ENCODE measurements at places on chromosomes 4 and X.
A peak's percentile ranks its signal among the peaks of the same experiment; 100 is the strongest.

- DNase-seq, result peak; percentile 88
Observed at GRCh38 chr4:88017516-88018297, 10.3 kb downstream of the PKD2 start.

DNA sequence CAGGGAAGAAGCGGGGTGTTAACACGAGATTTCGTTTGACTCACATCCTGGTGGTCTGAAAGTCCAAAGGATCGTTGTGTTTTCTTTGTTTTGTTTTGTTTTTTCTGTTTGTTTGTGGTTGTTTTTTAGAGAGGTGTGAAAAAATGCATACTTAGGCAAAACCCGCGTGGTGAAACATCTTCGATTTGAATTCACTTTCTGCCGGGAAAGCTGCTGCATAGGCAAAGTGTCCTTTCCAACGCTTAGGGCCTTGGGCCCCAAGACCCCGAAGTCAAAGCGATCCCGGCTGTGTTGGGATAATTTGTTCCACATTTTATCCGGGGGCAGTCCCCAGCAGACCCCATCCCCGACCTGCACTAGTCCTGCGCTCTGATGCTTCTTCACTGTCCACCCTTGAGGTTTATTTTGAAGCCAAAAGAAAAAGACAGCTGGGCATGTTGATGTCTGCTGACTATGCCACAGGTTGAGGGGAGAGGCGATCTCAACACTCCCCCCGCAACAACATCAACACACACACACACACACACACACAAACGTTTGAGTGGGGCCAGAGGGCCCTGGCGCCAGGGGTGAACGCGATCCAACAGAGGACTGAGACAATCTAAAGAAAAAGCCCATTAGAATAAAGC is 2.0 kb downstream of the MSX1 start:
- DNase-seq, result no peak

GRCh38 chrX:87064502-87064901 is 453.1 kb upstream of the KLHL4 start:
- DNase-seq, result no peak

- DNase-seq, result peak; percentile 5
Observed at GRCh38 chr4:182863501-182863900, 53.7 kb downstream of the DCTD start.

DNA sequence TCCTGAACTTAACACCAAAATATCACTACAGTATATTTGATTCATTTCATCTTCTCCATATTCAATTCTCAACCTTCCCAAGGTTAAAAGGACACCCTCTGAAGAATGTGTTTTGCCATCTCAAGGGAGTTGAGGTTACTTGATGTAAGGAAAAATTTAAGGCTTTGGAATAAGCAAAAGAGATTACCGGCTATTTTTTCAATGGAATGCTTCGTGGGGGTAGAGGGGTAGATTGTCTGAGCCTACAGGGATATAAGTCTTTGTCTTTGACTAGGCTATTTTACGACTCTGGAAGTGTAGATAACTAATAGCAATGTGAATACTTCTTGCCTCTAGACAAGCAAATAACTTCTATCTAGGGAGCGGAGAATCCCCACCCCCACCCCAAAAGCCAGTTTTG is 78.2 kb downstream of the BCOR start:
- DNase-seq, result no peak

- peak; percentile 42 for DNase-seq
Observed at GRCh38 chr4:1178300-1179088, 6.1 kb upstream of the SPON2 start.

- DNase-seq, result no peak
Observed at GRCh38 chr4:8488791-8489369, 48.3 kb downstream of the TRMT44 start.

DNA sequence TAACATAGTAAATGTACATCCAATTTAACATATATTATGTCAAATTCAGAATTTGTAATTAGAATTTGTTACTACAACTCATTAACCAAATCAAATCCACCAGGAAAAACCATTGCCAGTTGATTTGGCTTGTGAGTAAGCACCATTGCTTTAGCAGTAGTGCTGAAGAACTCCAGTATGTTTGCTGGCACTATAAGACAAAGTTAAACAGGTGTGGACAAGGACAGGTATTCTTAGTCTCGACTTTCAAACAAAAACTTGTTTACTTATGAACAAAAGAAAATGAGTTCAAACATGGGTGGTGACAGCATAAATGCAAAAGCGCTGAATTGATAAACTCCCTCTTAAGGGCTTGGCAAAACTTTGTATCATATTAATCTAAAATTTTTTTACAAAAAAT is 1.3 kb upstream of the ADH7 start:
- peak; percentile 65 for DNase-seq

GRCh38 chr4:39004758-39005157 is 27.5 kb downstream of the TMEM156 start:
- DNase-seq, result no peak

GRCh38 chrX:68252664-68253063 is 180.6 kb downstream of the OPHN1 start:
- DNase-seq, result no peak

GRCh38 chrX:150161193-150161592 is 201.9 kb upstream of the MAMLD1 start:
- DNase-seq, result no peak

GRCh38 chr4:153804722-153805121 is 15.8 kb upstream of the SFRP2 start:
- DNase-seq, result no peak

Data from epithelial cell of esophagus (primary cell).